ENCODE measurements at places on chromosomes 4 and X.
A peak's percentile ranks its signal among the peaks of the same experiment; 100 is the strongest.

DNA sequence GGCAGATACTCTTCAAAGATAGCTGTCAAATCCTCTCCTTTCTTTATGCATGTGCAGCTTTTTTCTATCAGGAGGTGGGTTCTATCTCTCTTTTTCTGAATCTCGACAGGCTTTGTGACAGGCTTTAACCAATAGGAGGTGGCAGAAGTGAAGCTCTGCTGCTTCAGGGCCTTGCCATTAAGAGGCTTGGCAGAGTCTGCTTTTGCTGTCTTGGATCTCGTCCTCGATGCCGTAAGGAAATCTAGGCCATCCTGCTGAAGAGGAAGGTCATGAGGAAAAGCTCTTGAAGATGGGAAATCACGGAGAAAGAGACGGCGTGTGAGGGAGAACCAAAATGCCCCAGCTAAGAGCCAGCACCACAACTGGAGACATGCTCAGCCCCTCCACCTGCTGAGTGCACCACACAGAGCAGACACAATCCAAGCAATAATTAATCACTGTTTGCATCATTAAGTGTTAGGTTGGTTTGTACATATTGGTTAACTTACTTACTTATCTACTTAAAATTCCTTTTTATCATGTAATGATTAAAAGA lies 92.2 kb downstream of the DDIT4L start:
- no peak for DNase-seq

GRCh38 chr4:152957437-152958171 lies 21.5 kb downstream of the FHDC1 start:
- no peak for DNase-seq

- no peak for DNase-seq
These were observed 3.5 kb upstream of the MAD2L1 start for GRCh38 chr4:120070196-120070595.

DNA sequence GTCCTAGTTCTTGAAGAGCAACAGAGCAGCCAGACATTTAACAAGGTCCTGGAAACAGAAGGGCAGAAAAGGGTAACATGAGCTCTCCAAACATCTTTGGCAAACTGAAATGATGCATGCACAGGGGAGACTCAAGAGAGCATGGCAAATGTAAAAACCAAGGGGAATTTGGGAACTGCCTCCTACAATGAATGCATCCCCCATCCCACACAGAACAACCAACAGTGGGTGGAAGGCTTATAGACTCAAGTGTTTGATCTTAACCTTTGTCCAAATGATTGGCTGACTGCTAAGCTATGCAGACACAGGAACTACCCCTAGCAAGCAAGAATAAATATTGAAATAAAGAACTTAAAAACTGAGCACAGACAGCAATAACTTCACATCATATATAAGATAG lies 74.4 kb downstream of the CENPC start:
- DNase-seq: no peak

GRCh38 chr4:151717909-151718628 lies 42.7 kb downstream of the GATB start:
- DNase-seq: no peak

DNA sequence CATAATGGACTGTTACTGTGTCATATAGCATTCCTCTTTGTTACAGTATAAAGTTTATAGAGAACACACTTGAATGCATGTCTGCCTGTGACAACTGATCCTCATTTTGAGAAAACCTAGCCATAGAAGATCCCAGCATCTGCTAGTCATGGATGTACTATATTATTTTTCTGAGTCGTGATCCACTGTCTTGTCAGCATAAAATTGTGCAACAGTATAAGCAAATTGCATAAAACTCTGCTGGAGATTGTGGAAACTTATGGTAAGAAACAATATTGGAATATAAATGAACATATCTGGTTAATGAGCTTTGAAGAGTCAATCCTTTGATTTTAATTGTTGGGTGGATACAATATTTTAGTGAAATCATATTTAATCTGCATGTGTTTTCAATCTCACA lies 3.6 kb downstream of the NEIL3 start:
- DNase-seq: no peak

GRCh38 chr4:77852892-77853495 lies 9.6 kb upstream of the MRPL1 start:
- no peak for DNase-seq

- DNase-seq: no peak
These were observed 115.5 kb upstream of the MYOZ2 start for GRCh38 chr4:119020158-119020557.

DNA sequence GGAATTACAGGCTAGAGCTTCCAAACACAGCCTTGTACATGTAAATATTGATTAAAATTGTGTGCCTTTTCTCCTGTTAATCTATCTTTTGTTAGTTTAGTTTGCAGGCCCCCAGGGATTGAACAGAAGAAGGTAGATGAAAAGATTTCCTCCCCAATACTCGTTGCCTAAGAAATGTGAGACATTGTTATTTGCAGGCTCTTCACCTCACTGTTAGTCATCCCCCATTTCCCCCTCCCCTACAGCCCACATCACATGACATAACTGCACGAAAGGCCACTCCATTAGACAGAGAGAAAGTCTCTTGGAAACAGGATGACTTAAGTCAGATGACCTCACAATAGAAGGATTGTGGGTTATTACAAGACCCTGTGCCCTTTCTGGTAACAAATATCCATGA lies 13.3 kb upstream of the MID1 start:
- peak; percentile 52 for DNase-seq

GRCh38 chr4:3484057-3484973 lies 21.2 kb downstream of the DOK7 start:
- DNase-seq: no peak

DNA sequence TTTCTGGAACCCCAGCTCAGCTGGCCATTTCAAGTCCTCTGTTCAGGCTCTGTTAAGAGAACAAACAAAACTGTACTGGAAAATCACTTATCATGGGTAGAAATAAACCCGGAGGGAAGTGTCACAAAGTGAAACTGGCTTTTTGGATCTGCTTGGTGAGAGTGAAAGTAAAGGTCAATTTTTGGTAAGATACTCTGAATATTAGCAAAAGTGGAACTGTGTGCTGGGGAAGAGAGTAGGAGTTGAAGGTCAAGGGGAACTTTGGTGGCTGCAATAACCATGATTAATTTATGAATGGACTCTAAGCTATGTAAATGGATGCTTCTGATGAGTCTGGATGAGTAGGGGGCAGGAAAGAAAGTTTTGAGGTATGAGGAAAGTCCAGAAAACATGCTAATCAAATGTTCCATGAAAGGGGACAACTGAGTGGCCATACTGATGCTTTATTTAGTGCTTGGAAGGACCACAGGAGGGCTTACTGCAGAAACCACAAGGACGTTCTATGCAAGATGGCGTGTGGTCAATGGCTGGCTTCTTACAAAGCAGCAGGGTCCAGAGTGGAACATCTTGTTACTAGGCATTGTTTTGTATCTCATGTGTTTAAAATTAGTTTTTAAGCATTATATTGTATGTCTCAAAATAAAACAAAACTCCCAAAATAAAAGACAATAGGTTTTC lies 36.8 kb upstream of the TNIP3 start:
- DNase-seq: no peak

DNA sequence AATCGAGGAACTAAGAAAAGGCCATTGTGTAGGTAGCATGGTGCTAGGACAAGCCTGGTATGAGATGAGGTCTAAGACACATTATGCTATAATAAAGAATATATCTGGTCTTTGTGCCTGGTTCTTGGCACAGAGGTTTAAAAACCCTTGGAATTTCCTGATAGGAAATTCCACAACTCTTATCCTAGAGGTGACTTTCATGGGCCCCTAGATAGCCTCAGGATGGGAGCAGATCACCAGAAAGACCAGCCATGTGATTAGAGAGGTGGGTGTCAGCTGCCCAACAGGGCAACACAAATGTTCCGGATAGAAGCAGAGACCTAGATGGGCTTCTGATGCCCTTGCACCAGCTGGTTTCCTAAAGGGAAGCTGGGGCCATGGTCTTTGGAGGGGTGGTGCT lies 107.2 kb downstream of the SCD5 start:
- no peak for DNase-seq

DNA sequence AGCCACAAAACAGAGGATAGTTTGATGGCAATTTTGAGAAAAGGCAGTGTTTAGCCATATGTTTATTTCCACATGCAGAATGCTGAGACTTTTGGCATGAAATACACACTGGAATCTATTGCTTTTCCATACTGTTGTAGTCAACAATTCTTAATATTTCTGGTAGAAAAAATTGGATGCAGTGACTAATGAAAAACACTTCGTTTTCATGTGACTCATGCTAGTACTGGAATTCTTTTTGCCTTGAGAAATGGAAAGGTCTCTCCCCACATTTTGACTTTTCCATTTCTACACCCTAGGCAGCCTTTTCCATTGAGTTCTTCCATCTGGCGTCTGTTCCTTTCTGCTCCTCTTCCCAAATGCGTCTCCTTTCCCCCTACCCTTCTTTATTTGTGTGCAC lies 425.2 kb upstream of the FTHL17 start:
- DNase-seq: no peak

DNA sequence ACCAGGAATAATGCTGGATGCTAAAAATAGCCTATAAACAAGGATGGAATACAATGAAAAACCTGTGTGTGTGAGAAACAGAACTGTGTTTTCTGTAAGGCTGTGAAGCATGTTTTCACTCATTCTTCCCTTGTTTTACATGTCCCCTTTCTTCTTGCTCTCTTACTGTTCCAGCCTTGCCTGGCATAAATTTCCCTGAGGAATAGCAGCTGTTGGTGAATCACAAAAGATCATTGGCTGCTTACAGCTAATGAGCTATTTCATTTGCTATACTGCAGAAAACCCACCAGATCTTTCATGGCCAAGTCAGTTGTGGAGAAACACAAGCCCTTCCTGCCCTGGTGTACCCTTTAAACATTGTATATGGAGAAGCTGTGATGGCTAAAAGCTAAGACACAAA lies 91.1 kb downstream of the LDB2 start:
- peak; percentile 13 for DNase-seq

GRCh38 chr4:11106190-11106589 lies 322.5 kb downstream of the HS3ST1 start:
- DNase-seq: no peak

GRCh38 chr4:126742885-126743284 lies 889.9 kb upstream of the INTU start:
- DNase-seq: no peak

GRCh38 chrX:56728321-56728720 lies 722 bp upstream of the NBDY start:
- DNase-seq: no peak

- DNase-seq: no peak
These were observed at the start of gene SEL1L3 for GRCh38 chr4:25862411-25863346. Gene SEL1L3, minus strand, starts transcription at chr4:25862988. Its CDS starts 152 bp downstream, at chr4:25862836.

DNA sequence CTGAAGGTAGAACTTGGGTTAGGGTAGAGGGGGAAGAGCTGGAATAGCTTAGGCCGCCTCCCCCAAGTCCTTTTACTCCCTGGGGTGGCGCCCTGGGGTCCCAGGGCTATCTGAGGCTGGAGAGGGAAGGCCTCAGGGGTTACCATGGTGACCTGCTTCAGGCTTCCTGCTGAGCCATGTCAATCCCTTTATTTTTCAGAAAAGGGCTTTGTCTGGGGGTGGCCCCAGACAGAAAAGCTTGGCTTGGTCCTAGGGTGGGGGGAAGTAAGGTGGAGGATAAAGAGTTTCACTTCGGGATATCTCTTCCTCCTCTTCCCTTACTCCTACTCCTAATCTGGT lies 6.3 kb downstream of the EFNB1 start:
- DNase-seq: no peak

- no peak for DNase-seq
These were observed 95.2 kb downstream of the LARP7 start for GRCh38 chr4:112732142-112732541.

- no peak for DNase-seq
These were observed 8.3 kb upstream of the LNX1 start for GRCh38 chr4:53599632-53600031.

DNA sequence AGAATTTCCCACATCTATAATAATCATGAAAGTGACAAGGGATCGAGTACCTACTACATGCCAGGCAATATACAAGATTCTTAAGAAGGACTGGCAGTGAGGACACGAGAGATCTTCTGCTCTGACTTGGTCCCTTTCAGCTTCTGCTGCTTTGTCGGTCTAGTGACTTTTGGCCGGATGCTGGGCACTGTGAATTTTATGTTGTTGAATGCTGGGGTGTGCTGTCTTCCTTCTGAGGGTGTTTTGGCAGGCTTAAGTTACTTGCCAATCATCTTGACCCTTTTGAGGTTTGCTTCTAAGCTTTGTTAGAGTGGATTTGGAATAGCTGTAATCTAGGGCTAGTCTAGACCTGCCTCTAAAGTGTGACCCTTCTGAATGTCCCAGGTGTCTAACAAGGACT lies 23.5 kb downstream of the NAT8L start:
- DNase-seq: no peak

- no peak for DNase-seq
These were observed 841.6 kb upstream of the AADAT start for GRCh38 chr4:170931321-170931720.

DNA sequence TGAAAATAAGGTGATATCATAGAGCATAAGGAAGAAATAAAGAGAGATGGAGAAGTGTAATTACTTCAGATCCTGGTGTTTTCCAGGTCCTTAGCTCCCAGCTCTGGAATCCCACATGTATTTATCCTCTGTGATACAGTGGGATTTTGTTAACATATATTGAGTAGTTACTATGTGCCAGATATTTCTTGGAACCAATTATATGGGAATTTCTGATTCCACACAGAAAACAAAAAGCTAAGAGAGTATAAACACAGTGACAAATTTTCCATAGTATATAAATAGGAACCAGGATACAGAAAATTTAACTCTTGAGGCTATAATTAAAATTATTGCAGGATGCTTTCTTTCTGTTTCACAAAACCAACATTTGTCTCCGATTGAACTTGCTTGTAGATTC lies 1067.5 kb downstream of the PCDH7 start:
- DNase-seq: no peak

- DNase-seq: no peak
These were observed 327.3 kb downstream of the MAPK10 start for GRCh38 chr4:86032476-86033022.

GRCh38 chrX:151688695-151689094 lies 6.6 kb upstream of the PRRG3 start:
- no peak for DNase-seq

DNA sequence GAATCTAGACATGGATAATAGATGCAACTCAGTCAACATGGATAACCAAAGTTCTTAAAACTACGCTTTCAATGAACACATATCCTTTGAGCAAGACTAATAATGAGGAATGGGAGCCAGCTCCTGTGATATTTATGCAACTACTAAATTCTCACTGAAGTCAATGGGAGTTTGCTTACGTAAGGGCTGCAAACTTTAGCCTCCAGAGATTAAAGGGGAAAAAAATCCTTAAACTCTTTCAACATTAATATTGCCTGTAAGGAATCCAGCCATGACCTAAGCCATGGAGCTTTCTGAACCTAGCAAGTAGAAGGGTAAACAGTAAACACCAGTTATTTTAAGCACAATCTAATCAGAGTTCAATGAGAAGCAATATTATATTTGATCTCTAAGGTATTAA lies 125.2 kb upstream of the PITX2 start:
- no peak for DNase-seq
